ENCODE measurements at places on chromosomes 6 and 20.

DNA sequence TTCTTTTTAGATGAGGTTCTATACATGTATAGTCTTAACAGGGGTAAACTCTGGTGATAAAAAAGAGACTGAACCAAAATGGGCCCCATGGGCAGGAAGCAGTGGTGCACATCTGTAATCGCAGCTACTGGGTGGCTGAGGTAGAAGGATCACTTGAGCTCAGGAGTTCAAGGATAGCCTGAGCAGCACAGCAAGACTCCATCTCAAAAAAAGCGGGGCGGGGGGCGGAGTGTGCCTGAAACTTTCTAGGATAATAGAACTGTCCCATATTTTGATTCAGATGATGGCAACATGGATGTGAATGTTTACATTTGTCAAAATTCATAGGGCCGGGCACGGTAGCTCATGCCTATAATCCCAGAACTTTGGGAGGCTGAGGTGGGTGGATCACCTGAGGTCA is 48.8 kb upstream of the TAF8 start:
- no peak for DNase-seq

DNA sequence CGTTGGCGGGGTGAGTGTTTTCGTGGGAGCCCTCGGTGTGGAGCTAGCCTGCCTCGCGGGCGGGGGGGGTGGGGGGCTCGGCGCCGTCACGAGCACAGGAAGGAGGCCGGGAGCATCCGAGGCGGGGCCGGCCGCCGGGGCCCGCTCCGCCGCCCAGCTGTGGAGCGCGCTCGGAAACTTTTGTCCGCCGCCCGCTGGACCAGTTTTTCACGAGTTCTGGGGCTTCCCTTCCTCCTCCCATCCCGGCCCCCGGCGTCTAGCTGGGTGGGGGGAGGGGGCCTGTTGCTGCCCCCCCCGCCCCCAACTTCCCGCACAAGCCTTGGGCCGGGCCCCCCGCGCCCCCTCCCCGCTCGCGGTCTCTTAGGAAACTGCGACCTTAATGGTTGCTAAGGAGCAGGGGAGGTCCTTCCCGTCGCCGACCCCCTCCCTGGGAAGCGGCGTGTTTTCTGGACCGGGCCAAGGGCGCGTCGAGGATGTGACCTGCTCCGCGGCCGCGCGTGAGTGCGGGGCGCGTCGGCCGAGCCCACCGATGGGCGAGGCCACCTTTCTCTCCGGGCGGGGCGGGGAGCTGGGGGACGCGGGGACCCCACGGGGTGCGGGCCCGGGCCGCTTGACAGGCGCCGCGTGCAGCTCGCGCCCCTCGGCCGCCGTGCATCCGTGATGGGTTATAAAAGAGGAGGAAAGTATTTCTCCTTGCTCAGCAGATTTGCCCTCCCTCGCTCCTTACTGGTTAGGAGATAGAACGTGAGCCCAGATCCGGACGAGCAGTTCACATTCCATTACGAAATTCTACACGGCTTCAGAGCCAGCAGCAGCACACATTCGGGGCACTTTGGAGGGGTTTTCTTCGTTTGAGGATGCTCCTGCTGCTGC is 1.4 kb downstream of the RREB1 start:
- peak; percentile 49 for DNase-seq

DNA sequence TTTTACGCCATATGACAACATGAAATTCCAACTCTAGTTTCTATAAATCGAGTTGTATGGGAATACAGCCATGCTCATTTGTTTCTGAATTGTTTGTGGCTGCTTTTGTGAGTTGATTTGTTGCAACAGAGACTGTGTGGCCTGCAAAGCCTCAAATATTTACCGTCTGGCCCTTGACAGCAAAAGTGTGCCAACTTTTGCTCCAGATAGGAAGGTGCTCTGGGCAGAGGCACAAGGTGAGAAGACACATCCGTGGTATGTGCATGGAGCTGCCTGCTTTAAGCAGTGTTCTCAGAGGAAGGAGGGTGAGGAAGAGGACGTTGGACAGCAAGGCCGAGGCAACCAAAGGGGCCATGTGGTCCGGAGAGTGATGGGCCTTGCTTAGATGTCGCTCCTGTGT is 57.4 kb downstream of the IYD start:
- DNase-seq: no peak

- DNase-seq: no peak
Observed at GRCh38 chr6:91782802-91783201, 1195.9 kb upstream of the MAP3K7 start.

DNA sequence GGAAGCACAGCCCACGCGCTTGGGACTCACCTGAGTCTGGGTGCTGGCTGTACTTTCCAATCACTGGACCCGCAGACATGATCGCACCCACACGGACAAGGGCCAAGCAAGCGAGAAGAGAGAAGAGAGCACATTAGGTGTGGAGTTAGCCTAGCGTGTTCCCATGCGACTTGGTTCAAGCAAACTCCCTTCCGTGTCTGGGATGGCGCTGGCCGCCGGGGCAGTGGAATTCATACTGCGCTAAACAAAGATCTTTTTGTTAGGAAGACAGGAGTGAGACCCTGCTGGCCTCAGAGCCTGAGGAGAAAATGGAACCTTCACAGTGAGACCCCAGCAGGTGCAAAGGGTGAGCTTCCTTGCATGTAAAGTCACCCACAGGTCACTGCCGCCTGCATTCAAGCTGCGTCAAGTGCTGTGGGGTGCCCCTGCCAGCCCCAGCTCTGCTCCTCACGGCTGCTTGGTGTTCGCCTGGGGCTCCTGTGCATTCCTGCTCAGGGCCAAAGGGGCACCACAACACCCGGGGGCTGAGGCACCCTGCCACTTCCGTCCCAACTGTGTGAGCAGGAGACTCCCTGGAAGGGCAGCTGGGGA is 26.4 kb downstream of the PSMG4 start:
- DNase-seq: no peak

GRCh38 chr6:113365191-113365590 is 492.0 kb upstream of the MARCKS start:
- DNase-seq: no peak

DNA sequence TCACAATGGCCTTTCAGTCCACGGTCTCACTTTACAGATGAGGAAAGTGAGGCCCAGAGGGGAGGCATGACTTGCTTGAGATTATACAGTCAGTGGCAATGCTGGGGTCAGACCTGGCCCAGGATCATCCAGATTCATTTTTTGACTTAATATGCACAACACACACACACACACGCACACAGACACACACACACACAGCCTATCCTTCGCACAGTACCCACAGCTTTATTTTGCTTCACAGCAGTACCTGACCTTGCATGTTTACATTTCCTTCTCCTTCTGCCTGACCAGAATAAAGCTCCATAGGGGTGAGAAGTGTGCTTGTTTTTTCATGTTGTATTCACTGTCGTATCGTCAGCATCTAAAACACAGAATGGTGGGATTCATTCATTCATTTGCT is 79.8 kb downstream of the VEGFA start:
- DNase-seq: no peak

- no peak for DNase-seq
Observed at GRCh38 chr6:39061182-39061581, 12.6 kb downstream of the GLP1R start.

GRCh38 chr6:82484737-82485626 is 121.4 kb downstream of the TPBG start:
- DNase-seq: no peak

DNA sequence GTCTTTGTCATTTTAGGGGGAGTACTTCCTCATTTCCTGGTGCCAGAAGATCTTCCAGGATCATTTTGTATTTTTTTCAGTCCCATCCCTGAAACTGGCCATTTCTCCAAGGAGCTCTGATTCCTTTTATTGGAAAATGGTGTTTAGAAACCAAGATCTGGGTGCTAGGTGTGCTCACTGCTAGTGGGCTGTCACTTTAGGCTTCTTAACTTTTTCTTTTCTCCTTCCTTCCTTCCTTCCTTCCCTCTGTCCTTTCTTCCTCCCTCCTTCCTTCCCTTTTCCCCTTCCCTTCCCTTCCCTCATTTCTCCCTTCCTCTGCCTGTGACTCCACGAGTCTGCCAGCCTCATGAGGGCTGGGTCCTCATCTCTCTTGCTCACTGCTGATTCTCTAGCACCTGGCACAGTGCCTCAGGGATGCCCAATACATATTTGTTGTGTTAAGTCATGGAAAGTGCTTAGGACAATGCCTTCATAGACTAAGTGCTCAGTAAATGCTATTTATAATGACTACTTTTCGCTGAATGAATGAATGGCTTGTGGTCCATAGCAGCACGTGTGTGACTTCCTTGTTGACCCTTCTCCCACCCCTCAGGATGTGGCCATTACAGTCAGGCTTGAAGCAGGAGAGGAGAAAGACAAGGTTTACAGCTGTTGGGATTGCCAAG is 36.9 kb downstream of the APCDD1L start:
- DNase-seq: no peak
